Lower lobe of right lung (tissue), 2 donors: ENCODE measurements at places on chromosomes 11 and 22. TPM values are rescaled to one million over a fixed set of nuclear protein-coding genes. Genes with fewer than 3 reads are reported as not detected.

GRCh38 chr11:116169776-116170175 lies 603.0 kb downstream of the BUD13 start:
- DNase-seq = no peak

DNA sequence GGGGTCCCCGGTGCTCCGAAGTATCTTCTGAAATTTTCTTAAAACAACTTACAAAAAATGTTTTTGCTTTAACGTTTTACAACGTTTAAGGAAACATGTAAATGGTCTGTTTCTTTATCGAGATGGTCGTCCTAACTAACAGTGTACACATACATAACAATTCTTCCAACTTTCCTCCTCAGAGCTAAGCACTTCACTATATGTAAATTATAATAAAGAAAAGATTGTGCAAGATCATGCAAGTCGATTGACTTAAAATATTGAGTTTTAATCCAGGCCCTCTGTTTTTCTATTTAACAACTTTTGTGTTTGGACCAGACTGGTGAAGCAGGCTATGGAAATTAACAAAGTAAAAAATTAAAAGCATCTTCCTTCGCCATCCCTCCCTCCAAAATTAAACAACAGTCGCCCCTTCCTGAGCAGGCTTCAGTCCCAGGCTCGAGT lies 4.9 kb downstream of the ALX4 start:
- no peak for DNase-seq

DNA sequence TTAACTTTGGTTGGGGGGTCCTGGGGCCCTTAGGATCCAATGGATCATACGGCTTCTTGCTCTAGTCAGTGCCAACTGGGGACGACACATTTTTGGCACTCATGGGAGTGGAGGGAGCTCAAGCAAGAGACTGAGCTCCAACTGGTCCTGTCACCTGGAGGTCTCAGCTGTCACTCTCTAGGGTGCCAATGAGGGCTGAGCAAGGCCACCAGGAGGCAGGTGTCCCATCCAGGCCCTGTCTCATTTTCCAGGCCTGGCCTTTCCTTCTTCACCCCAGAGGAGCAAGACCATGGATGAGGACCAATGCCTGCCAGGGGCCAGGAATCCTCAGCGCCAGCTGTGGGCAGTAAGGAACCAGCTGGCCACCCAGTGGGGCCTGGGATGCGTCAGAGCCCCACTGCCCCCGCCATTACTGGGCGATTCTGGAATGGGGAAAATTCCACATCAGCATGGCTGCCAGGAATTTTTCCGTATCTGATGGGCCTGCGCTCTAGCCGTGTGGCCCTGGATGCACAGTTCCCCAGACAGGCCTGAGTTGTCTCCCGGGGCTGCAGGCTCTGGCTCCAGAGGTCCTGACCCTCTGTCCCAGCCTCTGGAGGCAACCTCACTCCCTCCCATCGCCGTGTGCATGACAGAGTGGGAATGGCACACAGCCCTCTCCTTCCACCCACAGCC lies 669 bp upstream of the GAL3ST1 start:
- DNase-seq = no peak

- DNase-seq = no peak
These were observed 22.5 kb downstream of the CLPB start for GRCh38 chr11:72411623-72412419.

DNA sequence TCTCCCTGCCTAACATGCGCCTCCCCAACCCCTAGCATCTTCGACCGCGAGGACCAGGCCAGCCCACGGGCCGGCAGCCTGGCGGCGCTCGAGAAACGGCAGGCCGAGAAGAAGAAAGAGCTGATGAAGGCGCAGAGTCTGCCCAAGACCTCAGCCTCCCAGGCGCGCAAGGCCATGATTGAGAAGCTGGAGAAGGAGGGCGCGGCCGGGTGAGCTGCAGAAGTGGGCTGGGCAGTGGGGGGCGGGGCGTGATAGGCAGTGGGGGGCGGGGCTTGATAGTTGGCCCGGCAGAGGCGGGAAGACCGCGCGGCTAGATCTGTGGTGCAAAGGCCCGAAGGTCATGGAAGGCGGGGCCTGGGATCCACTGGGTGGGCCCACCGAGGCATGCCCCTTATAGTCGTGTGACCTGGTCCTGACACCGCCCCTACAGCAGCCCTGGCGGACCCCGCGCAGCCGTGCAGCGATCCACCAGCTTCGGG lies 8.7 kb downstream of the SELENOM start:
- DNase-seq = no peak

GRCh38 chr22:36773935-36774334 lies 2.0 kb downstream of the IFT27 start:
- DNase-seq = no peak

- DNase-seq = no peak
These were observed 41.0 kb downstream of the C11orf71 start for GRCh38 chr11:114359342-114359741.

- DNase-seq = no peak
These were observed 1.1 kb downstream of the PICALM start for GRCh38 chr11:86067851-86068137.

DNA sequence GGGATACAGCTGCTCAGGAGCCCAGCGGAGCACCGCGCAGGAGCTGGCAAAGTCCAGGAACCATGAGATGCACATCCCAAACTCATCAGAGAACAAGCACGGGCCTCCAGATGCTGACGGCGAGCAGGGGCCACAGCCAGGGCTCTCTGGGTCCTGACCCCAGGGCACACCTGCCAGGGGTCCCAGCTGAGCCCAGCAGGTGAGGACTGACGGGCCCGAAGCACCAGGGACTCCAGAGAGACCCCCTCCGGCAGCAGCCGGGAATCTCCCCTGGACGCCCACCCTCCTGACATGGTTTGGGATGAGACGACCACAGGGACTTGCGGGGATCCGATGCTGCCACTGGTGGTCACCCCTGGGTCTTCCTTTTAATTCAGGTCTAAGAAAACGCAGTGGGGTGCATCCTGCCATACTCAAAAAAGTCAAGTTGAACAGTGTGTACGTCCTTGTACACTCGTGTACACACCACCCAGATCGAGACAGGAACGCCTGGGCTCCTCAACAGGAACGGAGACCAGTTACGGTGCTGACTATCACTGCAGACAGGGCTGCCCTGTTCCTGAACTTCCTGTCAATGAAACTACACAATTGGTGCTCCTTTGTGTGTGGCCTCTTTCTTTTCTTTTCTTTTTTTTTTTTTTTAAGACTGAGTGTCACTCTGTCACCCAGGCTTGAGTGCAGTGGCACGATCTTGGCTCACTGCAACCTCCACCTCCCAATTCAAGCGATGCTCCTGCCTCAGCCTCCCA lies 21.9 kb downstream of the TTLL8 start:
- no peak for DNase-seq

DNA sequence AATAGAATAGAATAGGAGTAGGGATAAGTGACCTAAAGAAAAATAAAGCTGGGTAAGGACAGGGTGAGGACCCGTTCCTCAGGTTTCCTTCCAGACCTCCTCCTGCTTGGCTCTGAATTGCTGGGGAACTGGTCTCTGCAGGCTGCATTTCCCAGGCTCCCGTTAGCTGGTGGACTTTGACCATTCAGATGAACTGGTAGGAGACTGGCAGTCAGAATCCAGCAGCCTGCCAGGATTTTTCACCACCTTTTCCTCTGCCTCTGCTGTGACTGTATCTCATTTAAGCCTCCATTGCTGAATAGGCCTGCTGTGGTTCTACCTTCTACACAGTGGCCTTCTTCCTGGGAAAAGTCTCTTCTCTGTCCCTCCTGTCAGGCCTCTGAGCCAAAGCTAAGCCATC lies 24.6 kb upstream of the SMPD1 start:
- DNase-seq = no peak

DNA sequence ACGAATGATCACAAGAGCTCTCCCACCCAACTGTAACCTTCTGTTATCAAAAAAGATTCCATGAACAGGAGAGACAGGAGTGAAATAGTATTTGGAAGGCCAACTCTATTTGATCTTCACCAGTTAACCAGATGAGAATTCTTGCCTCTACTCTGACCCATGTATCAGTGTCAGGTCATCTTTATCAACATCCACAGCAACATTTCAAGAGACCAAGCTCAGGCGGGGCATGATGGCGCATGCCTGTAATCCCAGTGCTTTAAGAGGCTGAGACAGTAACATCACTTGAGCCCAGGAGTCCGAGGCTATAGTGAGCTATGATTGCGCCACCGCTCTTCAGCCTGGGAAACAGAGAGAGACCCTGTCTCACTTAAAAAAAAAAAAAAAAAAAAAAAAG lies 62.3 kb downstream of the GAB2 start:
- no peak for DNase-seq

GRCh38 chr11:46570790-46571398 lies 22.9 kb downstream of the AMBRA1 start:
- no peak for DNase-seq

DNA sequence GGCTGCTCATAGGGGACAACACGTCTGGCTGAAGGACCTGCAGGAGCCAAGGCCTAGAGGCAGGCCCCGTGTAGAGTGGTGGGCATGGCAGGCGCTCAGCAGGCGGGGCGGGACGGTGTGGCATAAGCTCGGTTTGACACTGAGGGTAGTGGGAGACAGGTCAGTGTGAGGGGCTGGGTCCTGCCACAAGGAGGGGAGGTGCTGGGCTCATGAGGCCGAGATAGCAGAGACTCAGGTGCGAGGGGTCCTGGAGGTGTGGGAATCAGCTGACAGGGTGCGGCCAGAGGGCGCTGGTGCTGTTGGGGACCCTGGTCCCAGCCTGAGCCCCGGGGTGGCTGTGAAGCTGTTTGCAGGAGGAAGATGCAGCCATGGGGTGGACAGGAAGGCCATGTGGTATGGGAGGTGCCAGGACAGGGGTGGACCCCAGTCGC lies 6.7 kb downstream of the SLC22A12 start:
- peak; percentile 37 for DNase-seq

DNA sequence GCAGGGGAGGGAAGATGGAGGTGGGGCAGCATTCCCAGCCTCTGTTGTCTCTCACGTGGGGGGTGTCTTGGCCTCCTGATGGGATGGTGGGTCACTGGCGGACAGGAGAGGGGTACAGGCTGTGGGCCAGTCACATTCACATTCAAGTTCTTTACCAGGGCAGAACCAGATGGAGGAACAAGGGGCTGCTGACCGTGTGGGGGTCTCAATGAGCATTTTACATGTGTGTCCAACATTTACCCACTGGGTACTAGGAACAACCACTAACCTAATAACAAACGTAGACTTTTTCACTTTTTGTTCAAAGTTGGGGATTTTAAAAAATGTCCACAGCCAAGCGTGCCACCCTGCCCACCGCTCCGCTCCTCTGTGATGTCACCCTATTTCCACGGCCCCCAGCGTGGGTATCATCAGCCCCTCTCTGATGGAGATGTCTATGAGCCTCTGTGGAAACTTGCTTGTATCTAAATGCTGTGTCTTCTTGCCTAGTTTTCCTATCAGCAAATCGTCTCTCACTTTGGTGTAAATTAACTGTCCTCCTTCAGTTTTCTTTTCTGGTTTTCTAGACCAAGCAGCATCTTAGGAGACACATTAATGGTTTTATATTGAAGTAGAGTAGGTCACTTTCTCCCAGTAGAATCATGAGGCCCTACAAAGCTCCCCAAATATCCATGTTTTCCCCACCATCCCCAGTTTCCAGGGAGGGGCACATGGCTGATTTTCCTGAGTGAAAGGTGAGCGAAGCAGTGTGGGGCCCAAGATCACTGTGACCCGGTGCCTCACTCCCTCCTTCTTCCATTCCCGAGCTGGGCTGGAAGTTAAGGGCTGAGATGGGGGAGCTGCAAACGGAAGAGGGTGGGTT lies 936.7 kb downstream of the BRD1 start:
- peak; percentile 20 for DNase-seq

- no peak for DNase-seq
These were observed 25.5 kb upstream of the PDE3B start for GRCh38 chr11:14618060-14618459.

DNA sequence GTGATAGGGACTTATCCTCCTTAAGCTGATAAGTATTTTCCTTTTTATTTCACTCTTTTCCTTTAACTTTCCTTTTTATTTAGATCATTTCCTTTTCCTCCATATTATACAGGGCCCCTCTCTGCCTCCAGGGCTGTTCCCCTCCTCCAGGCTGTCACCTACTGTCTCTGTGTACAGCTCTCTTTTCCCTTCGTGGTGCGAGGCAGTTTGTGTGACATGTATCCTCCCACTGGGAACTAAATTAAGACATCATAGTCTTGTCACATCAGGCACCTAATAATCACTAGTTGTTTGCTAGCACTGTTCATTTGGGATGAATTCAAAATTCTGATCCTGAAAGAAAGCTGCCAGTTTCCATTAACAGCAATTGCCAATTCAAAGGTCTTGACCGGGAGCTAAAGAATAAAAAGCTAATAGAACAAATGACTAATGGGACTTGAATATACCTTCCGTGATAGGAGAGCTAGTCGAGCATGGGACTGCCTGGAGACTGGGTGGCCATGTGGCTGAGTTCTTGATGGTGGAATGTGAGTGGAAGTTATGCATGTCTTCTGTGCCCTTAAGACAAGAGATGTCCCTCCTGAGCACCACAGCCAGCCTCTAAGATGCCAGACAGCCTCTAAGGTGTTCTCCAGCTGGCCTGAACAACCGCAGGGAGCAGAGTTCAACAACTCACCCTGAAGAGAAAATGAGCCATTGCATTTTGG lies 77.7 kb upstream of the LRRC55 start:
- DNase-seq = no peak

- DNase-seq = no peak
These were observed 908.5 kb upstream of the CCDC90B start for GRCh38 chr11:84194696-84195095.

GRCh38 chr11:64185175-64185692 lies 737 bp upstream of the STIP1 start:
- DNase-seq = peak; percentile 93

DNA sequence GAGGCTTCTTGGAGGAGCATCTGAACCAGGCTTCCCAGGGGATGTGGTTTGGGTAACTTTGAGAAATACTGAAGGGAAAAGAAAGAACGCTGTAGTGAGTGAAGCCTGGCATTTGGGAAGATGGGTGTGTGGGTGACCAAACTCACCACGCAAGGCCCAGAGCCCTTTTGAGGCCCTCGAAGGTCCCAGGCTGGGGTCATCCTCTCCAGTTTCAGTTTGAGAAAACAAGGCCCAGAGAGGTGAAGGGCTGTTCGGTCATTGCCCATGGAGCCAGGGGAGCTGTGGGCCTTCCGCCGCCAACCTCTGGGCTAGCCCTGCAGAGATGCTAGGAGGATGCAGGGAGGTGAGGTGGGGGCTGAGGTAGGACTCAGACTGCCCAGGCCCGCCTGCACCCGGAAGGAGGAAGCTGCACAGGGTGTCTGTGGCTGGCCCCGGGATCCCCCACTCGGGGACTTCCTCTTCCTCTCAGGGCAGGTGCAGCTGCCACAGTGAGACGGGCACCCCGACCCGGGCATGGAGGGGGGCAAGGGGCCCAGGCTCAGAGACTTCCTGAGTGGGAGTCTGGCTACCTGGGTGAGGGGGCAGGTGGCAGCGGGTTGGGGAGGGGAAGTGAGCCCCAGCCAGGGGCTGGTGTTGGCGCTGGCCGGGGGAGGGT lies at the start of gene CCDC88B:
TSS of gene CCDC88B (plus strand) at position 451 of the 655 bp plus-strand sequence. CDS start at position 514, 63 bp downstream.
- peak; percentile 90 for DNase-seq

- no peak for DNase-seq
These were observed 117.6 kb downstream of the ARHGAP8 start for GRCh38 chr22:44870021-44870420.

The RAC2 gene
- total RNA-seq = 111 TPM

The OR2AG1 gene
- not detected for total RNA-seq

The NRIP3 gene
- 0.56 TPM for total RNA-seq

The ALKBH8 gene
- 8.5 TPM for total RNA-seq

The TRIM49D2 gene
- total RNA-seq = not detected

The ARSA gene
- 53.5 TPM for total RNA-seq

The UBQLNL gene
- 1.1 TPM for total RNA-seq

The PHLDA2 gene
- total RNA-seq = 7.2 TPM

The MPZL3 gene
- total RNA-seq = 12.8 TPM

The KDM4E gene
- not detected for total RNA-seq

The FADD gene
- total RNA-seq = 23.0 TPM

The POU2AF2 gene
- total RNA-seq = not detected

The USP47 gene
- total RNA-seq = 45.2 TPM
